HEK293T (cell line): ENCODE measurements at places on chromosomes 12 and 14.

GRCh38 chr14:30994681-30995620 is 30.5 kb upstream of the AP4S1 start:
- DNase-seq, result no peak

- no peak for DNase-seq
Observed at GRCh38 chr12:64389154-64389553, 1.4 kb downstream of the C12orf56 start.

DNA sequence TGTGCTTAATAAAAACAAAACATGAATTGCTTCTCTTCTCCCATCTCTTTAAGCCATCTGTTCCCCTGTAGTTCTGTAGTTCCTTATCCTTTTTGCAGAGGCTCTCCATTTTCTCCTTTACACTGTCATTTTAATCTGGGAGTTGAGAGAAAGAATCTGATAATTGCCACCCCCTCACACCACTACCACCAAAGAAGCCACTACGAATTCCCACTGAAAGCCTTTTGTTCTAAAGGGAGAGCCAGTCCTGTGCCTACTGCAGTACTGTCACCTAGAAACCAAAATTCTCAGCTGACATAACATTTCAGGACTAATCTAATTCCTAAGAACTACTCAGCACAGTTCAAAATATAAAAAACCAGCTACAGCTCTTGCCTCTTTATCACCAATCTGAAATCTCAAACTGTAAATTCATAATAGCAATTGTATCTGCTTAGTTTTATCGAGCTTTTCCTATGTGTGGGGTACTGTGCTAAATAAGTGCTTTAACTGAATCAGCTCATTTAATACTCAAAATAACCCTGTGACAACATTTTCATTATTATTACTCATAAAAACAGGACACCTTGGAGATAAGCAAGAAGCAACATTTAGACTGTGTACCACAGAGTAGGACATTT is 72.4 kb downstream of the SPPL3 start:
- no peak for DNase-seq

DNA sequence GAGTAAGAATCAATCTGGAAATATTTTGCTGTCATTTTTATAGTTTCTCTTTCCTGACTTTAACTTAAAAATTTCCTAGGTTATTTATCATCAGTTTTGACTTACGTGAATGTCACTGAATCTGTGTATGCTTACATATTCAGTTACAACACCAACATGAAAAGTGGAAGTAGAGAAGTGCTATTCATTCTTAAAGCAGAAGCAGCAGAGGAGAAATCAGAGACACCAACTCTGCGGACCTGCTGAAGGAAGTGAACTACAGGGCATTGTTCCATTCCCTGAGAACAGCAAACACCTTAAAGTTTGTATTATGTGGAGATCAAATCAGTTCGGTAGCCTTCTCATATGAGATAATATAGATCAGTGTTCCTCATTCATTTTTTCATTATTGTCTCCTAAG is 34.1 kb downstream of the RAD51B start:
- DNase-seq, result no peak

DNA sequence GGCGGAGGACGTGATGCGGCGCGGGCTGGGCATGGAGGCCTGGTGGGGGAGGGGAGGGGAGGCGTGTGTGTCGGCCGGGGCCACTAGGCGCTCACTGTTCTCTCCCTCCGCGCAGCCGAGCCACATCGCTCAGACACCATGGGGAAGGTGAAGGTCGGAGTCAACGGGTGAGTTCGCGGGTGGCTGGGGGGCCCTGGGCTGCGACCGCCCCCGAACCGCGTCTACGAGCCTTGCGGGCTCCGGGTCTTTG is 303 bp downstream of the GAPDH start:
- DNase-seq, result peak; percentile 52
